SHP77 (cell line): ENCODE measurements at places on chromosomes 2 and 18.

GRCh38 chr2:116269040-116269439, 1545.5 kb upstream of the DDX18 start:
- DNase-seq: no peak

- no peak for DNase-seq
Measured at GRCh38 chr2:3142961-3143571, 234.6 kb downstream of the EIPR1 start.

DNA sequence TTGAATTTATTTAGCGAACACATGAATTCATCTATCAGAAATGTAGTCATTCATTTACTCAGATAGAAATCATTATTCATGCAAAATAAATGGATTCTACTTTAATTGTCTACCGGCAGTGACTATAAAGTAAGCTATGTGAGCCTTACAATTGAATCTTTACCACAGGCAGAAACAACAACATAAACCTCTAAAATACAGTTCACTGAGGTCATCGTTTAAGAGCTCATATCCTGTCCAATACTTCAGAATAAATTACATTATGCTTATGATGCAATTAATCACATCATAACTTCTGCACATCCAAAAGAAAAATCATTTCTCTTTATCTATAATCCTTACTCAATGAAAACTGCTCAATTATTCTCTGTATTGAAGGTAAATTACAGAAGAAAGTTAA, 244.7 kb downstream of the HNMT start:
- no peak for DNase-seq

DNA sequence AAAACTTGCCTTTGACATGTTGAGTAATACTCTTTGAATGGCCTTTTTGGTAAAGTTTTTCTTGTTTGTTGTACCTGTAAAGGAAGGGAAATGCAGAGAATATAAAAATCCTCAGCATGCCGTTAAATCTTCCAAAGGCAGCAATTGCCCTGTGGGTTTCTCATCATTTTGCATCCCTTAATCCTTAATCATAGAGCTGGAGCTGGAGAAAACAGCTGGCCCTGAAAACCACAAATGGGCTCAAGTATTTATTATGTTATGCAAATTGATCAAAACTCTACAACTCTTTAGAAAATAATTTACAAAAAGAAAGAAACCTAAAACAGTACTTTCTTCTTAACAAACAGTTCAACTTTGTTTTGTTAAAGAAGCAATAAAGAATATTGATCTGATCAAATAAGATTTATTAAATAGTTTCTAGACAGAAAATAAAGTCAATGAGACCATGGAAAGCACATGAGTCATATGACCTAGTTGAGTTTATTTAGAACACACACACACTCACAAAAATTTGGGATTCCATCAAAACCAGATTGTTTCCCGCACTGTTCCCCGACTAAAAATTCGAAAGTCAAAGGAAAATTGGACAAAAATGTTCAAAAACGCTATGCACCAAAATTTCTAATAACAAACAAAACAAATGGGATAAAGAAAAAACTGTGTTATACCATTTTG, 309.0 kb downstream of the GULP1 start:
- DNase-seq: no peak

DNA sequence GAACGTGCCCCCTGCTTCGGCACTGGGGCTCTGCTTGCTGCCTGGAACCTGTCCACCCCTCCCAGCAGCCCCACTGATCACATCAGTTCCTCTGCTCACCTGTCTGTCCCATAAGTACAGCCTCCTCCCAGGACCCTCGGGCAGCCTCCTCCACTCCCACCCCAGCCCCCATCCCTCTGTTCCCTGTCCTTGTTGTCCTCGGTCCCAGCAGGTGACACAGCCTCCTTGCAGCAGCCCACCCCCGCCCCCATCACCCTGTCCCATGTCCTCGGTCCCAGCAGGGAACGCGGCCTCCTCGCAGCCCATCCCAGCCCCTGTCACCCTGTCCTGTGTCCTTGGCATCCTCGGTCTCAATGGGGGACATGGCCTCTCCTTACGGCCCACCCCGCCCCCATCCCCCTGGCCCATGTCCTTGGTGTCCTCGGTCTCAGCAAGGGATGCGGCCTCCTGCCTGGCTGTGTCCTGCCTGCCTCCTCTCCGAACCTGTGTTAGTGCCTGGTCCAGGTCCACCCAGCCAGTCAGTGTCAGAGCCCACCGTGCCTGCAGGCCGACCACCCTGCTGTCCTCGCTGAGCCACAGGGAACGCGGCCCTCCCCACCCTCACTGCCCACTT, 4.3 kb upstream of the OTOS start:
- no peak for DNase-seq

GRCh38 chr2:96685577-96686459, 43.3 kb downstream of the FER1L5 start:
- DNase-seq: peak; percentile 88

GRCh38 chr18:54684784-54685183, 93.7 kb downstream of the DYNAP start:
- DNase-seq: no peak

DNA sequence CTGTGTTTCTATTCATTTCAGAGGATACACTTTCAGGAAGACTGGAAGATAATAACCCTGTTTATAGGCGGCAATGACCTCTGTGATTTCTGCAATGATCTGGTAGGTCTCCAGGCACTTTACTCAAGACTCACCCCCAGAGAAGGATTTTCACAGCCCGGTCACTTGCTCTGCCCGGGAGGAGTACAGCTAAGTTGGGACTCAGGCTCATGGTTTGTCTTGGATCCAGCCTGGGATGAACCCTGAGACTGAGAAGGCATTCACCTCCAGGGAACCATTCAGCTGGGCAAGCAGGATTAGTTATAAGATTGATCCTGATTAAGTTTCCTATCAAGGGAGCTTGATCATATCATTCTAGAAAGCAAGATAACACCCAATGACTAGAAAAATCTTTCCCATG, 83.7 kb downstream of the PLB1 start:
- no peak for DNase-seq
